ENCODE measurements at places on chromosomes 5 and 9.

- DNase-seq, result peak; percentile 43
Measured at GRCh38 chr5:151810897-151811296, 39.1 kb downstream of the G3BP1 start.

GRCh38 chr9:119789987-119790386 is 420.8 kb upstream of the BRINP1 start:
- no peak for DNase-seq

DNA sequence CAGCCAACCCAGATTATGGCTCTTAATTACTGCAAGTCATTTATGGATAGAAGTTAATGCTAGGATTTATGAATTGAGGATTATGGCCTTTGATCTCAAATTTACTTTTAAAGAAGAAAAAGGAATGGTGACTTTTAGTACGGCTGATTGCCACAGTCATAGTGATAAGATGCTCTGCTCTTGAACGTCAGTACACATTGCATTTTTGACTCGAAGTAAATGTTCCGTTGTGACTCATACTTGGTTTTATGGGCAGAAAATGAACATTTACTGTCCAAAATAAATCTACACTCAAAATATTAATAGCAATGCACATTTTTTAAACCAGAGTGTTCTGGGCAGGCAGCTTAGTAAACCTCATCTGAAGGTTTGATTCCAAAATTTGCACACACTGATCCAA is 830 bp downstream of the ADAMTSL1 start:
- DNase-seq, result peak; percentile 72

DNA sequence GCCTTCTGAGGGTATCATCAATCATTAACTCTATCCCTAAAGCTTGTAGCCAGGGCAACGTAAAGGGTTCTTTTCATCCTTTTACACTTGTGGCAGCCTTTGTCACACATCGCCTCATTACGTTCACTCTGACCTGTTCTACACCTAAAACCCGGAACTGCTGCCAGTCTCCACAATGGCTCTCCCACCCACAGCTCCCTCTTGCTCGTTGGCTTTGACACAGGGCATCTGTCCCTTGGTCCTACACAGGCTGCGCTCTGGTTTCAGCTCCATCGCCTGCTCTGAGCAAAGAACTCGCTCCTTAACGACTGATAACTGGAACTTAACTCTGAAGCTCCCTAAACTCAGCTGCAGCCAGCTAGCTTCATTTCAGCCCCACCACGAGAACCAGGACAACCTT is 112.8 kb upstream of the CTNND2 start:
- no peak for DNase-seq
